Stimulated activated CD4-positive, alpha-beta T cell treated with anti-CD3 and anti-CD28 coated beads, Interleukin-4, amount 100 ng/mL, for 4 hours (primary cell): ENCODE measurements at places on chromosomes 2 and 18.
A peak's percentile ranks its signal among the peaks of the same experiment; 100 is the strongest.

DNA sequence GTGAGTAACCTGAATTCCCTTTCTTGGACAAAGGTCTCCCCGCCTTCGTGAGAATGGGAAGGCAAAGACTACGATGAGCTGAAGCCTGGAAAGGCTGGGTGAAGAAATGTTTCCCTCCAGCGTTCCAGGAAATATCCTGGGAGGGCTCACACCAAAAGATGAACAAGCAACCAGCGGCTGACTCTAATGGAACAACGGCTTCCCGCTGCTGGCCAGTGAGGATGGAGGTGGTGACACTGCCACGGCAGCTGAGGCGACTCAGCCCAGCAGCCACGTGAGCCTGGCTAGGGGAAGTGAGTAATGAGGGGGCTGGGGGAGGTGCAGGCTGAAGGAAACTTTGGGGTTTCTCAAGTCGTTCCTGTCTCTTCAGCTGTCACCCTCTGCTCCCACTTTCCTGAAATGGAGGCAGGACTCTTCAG is 105.0 kb upstream of the SMAD7 start:
- peak; percentile 10 for DNase-seq

DNA sequence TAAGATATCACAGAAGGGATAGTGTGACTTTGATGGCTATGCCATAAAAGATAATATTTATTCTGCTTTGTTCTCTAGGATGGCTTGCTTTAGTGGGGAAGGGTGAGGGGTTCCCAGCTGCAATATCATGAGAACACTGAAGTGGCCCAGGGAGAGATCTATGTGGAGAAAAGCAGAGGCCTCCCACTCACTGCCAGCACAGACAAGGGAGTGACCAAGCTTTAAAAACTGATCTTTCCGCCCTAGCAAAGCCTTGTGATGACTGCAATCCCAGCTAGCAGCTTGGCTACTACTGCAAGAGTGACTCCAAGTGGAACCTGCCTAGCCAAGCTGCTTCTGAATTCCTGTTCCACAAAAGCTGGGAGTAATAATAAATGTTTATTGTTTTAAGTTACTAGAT is 7.8 kb upstream of the DDX1 start:
- DNase-seq = no peak

- DNase-seq = no peak
Observed at GRCh38 chr2:207603486-207603885, 21.7 kb downstream of the METTL21A start.

GRCh38 chr2:96872591-96873349 is 2.9 kb upstream of the SEMA4C start:
- no peak for DNase-seq

DNA sequence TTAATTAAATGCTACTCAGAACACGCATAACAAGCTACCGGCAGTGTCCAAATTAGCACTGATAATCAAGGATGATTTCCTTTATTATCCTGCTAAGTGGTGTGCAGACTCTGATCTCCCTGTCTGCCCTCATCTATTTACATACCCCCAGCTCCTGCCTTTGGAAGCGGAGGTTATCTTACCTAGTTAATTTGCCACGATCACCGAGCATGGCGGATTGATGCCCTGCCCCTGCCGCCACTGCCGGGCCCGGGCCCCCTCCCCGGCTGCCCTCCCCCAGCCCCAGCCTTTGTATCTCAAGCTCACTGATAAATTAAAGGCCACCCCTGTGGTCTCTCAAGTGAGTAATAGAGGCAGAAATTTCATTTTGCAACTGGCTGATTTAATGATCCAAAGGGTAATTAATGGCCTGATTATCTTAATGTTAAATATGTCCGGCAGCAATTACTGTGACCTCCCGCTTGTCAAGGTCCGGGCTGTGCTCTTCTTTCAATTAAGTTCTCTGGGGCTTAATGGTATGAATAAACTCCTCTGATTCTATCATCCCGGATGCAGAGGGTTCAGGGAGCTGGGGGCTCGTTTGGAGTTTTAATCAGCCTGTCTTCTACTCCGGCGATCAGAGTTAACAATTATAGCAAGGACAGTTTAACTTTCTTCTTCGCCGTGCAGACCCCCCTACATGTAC is 113.4 kb downstream of the GBX2 start:
- DNase-seq = no peak

- no peak for DNase-seq
Observed at GRCh38 chr18:48613589-48614404, 75.0 kb downstream of the CTIF start.

DNA sequence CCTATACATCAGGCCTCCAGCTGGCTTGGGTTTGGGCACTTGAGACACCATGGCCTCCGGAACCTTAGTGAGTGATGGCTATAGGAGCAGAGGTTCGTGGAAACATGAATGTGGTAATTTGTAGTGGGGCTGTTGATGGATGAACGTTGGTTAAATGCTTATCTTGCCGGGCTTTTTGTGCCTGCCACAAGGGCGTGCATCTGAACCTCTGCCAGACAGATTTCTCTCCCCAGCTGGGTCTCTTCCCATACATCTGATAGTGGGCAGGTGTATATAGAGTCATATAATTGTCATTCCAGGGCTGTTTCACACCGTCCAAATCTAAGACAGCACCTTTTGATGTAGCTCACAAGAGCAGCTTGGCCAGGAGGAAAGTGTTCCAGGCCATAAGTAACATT is 14.7 kb downstream of the LAMA3 start:
- no peak for DNase-seq

GRCh38 chr18:40841467-40841866 is 1113.6 kb upstream of the PIK3C3 start:
- no peak for DNase-seq

- DNase-seq = no peak
Observed at GRCh38 chr2:72442270-72442669, 294.6 kb upstream of the CYP26B1 start.

DNA sequence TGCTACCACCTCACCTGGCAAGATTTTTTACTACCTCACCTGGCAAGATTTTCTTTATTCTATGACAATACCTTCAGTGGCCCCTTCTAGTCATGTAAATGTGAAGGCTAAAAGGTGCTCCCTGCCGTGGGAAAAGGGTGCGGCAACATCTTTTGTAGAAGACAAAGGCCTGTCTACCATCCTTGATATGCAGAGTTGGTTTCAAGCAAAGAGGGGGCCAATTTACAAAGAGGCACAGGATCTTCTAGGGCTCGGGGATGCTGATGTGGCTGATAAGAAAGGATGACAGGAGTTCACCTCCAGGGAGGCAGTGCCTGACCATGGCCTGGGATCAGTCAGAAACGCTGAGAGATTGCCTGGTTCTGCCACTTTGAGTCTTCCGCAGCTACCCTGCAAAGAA is 165.4 kb upstream of the SLC1A4 start:
- no peak for DNase-seq

GRCh38 chr2:66426244-66427111 is 8.4 kb upstream of the MEIS1 start:
- no peak for DNase-seq

- no peak for DNase-seq
Observed at GRCh38 chr2:46632349-46632748, 153.0 kb downstream of the TMEM247 start.

DNA sequence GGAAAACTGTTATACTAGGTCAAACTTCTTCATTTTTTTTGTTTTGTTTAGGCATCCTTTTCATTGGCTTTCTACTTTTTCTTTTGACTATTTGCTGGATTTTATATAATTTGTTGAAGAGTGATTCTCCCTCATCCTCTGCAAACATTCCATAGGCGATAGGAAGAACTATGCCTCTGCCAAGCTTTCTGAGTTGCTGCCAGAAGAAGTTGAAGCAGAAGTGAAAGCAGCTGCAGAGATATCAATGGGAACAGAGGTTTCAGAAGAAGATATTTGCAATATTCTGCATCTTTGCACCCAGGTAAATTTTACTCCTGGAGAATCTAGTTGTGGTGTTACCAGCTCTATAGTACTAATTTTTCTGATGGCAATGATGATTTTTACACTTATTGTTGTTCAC is 25.4 kb downstream of the NOP58 start:
- DNase-seq = no peak

DNA sequence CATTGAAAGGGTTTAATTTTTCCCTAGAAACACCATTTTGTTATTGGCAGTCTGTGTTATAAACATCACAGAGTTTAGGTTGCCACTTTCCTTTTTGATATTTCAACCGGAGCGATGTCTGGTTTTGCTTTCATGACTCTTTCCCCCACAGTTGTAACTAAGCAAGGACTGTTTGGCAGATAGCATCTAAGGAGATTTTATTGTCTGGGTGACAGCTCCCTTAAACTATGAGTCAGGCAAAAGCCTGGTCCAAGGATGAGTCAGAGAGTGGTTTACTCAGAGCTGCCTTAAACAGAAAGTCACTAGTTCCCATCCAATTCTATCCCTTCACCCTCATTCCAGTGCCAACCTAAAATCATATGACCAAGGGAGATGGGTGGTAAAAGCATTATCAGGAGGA is 341.6 kb upstream of the VWC2L start:
- no peak for DNase-seq

- DNase-seq = no peak
Observed at GRCh38 chr2:82959727-82960126, 1499.4 kb downstream of the SUCLG1 start.

DNA sequence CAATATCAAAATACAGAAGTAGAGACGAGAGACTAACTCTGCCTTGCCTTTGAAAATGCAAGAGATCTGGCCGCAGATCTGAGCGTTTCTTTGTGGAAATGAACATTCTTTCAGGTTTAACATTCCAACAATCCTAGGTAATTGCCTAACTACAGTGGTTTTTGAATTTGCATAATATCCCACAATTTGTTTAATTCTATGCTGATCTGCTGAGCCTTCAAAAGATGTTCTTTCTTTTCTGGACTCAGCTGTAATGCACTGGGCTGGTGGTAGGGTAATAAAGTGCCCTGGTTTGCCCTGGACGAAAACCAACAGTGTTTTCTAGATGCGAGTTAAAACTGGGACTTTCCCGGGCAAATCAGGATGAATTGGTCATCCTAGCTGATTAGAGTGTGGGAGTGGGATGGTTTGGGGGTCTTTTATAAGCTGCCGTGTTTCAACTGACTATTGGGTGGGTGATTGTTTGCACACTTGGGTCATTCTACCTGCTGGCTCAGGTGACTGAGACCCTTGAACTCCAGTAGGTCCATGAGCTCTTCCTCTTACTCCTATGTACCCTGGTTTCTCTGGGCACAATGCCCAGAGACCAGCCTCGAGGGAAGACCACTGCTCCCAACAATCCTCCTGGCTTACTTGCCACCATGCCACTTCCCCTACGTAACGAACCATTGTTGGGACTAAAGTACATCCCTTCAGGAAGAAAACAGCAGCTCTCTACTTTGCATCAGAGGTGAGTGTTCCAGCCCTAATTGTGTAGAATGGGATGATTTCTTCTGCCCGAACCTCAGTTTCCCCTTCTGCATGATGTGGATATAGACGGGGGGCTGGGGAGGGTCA is 3.4 kb upstream of the PAX8 start:
- no peak for DNase-seq

DNA sequence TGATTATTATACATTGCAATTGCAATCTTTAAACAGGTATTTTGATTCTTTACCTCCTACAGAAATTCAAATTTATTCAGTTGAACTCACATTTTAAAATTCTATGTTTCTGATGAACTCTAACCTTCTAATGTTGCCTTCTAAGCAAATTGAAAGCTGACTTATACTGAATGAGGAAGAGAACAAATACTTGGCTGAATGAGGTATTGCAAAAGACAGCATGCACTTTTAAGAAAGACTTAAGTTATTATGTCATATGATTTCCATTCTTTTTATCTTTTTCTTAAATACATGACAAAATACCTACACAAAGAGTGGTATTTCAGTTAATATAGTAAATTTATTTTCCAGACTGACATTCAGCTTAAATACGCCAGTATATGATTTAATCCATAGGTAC is 64.7 kb downstream of the FAM228A start:
- no peak for DNase-seq

DNA sequence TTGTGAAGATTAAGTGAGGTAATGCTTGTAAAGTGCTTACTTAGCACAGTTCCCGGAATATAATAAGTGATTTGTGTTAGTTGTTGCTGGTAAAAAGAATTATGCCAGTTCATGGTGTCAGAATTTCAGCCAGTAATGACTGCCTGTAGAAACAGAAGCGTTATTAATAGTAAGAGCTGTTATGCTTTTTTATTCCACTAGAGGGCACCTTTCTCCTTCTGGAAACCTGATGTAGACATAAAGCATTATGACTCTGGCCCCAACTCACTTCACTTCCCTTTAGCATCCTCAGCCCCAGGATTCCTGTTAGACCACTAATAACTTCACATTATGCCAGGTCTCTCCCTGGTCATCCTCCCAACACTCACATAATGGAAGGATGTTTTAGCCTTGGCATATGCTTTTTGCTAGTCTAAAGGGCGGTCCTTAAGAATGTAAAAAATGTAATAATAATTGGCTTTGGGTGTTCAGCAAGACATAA is 34.9 kb downstream of the C18orf54 start:
- DNase-seq = no peak

DNA sequence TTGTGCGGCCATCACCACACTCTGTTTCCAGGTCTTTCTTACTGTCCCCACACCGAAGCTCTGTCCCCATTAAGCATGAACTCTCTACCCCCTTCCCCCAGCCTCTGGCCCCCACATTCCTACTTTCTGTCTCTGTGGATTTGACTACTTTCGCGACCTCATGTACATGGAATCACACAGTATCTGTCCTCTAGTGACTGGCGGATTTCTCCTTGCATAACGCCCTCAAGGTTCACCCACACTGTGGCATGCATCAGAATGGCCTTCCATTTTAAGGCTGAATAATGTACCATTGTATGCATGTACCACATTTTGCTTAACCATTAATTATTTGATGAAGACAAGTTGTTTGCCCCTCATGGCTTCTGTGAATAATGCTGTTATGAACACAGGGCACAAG is 467.6 kb upstream of the HS6ST1 start:
- no peak for DNase-seq

DNA sequence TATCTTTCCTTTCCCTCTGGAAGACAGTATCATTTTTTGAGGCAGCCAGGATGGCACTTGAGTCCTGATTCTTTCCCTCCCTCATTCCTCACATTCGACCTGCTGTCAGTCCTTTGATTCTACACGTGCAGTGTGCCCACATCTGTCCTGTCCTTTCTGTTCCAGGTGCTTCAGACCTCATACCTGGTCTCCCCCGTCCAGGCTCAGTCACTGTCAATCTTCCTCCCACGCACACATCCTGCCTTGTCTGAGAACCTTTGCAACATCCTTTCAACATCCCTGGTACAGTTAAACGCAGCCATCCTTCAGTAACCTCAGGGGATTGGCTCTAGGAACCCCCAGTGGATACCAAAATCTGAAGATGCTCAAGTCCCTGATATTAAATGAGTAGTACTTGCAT is 10.1 kb downstream of the BCL2 start:
- DNase-seq = peak; percentile 26
